Occipital lobe (tissue), 3 donors: ENCODE measurements at places on chromosomes 3 and 15. TPM values are rescaled to one million over a fixed set of nuclear protein-coding genes. Genes with fewer than 3 reads are reported as not detected.
A peak's percentile ranks its signal among the peaks of the same experiment; 100 is the strongest.

DNA sequence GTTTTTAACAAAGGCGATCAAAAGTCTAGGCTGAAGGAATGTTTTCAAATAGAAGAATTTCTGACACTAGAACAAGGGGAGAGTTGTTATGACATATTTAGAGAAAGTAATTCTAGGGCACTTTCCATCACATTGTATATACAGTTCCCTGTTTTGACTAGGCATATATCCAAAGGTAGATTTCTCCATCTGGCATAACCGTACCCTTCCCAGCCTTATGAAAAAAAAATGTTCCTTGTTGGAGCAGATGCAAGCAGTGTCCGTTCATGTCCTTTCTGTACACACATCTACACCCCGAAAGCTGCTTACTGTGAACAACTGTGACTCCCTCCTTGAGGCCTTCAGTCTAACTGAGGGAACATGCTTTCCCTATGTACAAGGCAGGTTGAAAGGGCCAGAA lies 271.7 kb upstream of the GBE1 start:
- no peak for DNase-seq

GRCh38 chr15:96349034-96349856 lies 18.7 kb downstream of the NR2F2 start:
- no peak for DNase-seq

DNA sequence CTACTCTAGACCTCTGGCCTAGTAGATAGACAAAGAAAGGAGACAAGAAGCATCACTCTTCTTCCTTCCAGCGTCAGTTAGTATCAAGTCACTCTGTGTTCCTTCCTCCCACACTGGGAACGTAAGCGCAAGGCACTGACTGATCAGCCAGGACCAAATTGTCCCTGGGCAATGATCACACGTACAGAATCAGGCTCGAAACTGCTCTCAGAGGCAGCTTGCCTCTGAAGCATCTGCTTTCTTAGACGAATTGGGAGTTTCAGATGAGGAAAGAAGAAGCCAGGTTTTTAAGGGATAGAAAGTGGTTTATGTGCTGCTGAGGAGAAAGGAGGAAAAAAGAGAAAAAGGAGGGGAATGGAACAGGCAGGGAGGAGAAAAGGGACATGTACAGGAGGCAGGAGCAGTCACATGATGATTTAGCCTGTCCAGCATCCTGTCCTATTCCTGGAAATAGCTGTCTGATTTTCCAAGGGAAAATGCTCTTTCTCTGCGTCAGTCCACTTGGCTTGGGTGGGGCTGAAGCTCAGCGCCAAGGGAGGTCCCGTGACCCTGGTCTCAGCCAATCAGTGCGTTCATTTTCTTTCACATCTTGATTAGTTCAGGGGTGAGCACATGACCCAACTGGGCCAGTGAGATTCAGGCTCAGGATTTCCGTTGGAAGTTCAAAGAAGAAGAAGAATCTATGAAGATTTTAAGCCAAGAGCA lies 102.0 kb upstream of the PRICKLE2 start:
- peak; percentile 54 for DNase-seq

- DNase-seq, result no peak
Measured at GRCh38 chr3:195286115-195286872, 15.3 kb upstream of the XXYLT1 start.

DOCK3 gene
- total RNA-seq, result 42.6 TPM

ZNF80 gene
- total RNA-seq, result not detected

GLCE gene
- total RNA-seq, result 76.4 TPM

TSC22D2 gene
- 22.0 TPM for total RNA-seq

ARL6IP5 gene
- 63.5 TPM for total RNA-seq

OIP5 gene
- 3.1 TPM for total RNA-seq

CHRNA5 gene
- 4.8 TPM for total RNA-seq
